Lung microvascular endothelial cell (primary cell): ENCODE measurements at places on chromosomes 2 and 18. TPM values are rescaled to one million over a fixed set of nuclear protein-coding genes. Genes with fewer than 3 reads are reported as not detected.

The SLC23A3 gene
- 0.44 and 2.0 TPM in 2 replicates for total RNA-seq

The MEIS1 gene
- 8.1 and 8.9 TPM in 2 replicates for total RNA-seq

GRCh38 chr2:229475778-229476177 is 204.7 kb upstream of the PID1 start:
- DNase-seq, result no peak

- DNase-seq, result no peak
Measured at GRCh38 chr2:9708683-9709538, 78.1 kb upstream of the YWHAQ start.

DNA sequence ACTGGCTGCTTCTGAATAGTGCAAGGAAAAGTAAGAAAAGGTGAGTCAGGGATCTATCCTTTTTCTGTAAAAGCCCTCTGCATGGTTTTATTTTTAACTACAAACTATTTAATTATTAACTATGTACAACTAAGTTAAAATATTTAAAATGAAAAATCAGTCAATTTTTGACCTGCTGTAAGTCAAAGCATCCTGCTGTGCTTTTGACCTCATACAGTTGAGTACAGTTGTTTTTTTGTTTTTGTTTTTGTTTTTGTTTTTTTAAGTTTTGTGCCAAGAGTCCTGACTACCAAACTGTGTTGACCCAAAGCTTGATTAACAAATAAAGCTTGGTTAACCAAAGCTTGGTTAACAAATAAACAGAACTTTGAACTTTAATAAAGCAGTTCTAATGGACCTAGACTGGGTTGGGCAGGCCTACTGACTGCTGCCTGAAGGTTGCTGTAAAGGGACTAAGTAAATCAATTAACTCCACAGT is at the start of gene ACMSD:
ACMSD (plus strand) TSS at position 474 of the 478 bp plus-strand sequence. CDS start 67 bp downstream, outside the sequence.
- no peak for DNase-seq

- no peak for DNase-seq
Measured at GRCh38 chr2:175195012-175195411, 13.5 kb upstream of the ATP5MC3 start.

DNA sequence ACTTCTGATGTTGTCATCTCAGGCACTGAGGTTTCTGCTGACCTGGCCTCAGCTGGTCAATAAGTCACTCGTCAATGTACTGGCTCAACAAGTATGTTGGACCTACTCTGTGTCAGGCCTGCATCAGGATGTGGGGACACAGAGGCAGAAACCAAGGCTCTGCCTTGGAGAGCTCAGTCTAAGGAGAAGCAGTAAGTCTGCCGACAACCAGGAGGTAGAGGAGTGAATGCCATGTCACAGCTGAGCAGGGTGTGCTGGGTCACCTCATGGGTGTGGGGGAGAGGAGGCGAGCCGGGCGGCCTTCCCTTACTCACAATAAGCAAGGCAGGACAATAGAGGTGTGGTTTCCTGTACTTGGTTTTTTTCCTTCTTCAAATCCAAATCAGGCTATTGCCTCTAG is 75.8 kb downstream of the COLEC12 start:
- DNase-seq, result peak; percentile 25

DNA sequence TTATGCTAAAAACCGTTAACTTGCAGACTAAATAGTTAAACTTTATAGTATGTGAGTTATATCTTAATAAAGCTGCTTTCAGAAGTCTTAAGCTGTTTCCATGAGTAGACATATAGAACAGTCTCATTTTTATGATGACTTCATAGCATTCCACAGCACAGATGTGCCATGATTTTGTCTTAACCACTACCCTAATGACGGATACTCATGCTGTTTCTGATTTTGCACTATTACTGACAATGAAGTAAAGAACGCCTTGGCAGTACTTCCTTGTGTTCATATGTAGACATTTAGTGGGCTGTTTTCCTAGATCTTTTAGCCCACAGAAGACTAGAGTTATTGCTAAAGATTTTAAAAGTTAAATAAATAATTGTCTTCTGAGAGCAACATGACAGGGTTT is 175.6 kb upstream of the RAB6C start:
- DNase-seq, result no peak

GRCh38 chr2:41194230-41194629 is 742.3 kb upstream of the SLC8A1 start:
- peak; percentile 82 for DNase-seq

The POTEJ gene
- total RNA-seq, result 0.22 and 0.60 TPM in 2 replicates

GRCh38 chr18:13688191-13689136 is 37.9 kb downstream of the FAM210A start:
- DNase-seq, result no peak

The LHCGR gene
- not detected in 2 replicates for total RNA-seq

The SP100 gene
- total RNA-seq, result 64.9 and 77.8 TPM in 2 replicates

DNA sequence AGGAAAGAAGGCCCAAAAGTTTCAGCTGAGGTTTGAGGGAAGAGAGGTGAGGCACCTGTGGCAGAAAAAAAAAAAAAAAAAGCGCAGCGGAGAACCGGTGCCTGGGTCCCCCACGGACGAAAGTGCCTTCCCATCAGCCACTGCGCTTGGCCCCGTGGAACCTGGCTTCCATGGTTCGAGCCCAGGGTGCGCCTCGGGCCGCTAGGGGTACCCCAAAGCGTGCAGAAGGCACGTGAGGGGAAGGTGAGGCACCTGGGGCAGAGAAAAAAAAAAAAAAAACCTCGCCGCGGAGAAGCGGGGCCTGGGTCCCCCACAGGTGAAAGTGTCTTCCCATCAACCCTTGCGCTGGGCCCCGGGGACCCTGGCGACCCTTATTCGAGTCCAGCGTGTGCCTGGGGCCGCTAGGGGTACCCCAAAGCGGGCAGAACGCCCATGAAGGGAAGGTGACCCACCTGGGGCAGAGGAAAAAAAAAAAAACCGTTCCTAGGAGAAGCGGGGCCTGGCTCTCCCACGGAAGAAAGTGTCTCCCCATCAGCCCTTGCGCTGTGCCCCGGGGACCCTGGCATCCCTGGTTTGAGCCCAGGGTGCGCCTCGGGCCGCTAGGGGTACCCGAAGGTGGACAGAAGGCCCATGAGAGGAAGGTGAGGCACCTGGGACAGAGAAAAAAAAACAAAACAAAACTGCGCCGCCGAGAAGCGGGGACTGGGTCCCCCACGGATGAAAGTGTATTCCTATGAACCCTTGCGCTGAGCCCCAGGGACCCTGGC is 228.6 kb downstream of the CCDC74A start:
- no peak for DNase-seq

DNA sequence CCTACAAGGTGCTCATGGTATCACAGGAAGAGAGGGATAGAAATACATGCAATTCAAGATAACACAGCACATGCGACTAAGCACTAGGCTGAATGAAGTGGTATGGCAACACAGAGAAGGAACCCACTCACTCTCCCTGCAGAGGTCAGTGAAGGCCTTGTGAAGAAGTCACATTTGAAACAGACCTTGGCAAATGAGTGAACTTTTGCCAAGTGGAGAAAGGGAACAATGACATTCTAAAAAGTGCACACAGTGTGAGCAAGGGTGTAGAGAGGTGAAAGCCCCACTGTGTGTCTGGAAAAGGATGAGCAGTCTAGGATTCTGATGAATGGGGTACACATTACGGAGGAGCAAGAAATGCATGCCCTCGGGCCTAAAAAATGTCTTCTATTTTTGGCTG is 23.3 kb downstream of the KLF7 start:
- DNase-seq, result peak; percentile 42

DNA sequence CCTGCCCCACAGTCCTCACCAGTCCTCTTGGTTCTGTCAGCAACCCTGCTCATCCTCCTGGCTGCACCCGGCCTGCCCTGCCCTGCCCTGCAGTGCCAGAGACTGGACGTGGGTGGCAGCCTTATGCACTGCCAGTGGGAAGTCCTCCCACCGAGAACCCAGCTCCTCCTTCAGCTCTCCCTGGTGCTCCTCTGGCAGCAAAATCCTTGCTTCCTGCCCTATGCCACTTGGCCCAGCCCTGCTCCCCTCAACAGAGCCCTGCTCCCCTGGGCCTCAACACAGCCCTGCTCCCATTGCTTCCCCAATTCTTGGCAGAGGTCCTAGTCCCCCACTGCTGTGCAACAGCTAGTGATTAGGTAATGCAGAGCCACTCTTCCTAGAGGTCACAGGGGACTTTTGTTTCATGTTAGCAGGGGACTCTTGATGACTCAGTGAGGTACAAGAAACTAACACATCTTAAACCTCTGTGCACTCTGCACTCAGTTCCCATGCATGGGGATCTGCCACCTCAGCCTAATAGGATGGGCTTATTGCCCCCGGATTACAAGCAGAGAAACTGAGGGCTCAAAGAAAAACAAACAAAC is 58.0 kb upstream of the EDAR start:
- no peak for DNase-seq

GRCh38 chr18:24428709-24429108 is 2.2 kb downstream of the IMPACT start:
- no peak for DNase-seq

DNA sequence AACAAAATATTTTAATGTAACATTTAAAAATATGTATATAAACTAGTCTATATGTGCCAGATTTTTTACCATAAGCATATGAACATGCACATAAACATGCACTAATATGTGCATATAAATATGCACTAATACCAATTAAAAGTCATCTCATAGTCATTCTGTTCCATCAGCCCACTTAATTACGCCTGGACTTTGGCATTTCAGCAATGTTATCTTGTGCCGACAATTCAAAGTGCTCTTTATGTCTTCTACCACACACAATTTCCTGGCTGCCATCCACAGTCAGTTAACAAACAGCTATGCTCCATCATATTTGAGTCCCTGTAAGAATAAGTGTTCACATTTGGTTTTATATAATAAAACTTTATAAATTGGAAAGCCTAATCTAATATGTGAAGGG is 92.6 kb upstream of the TSPYL6 start:
- peak; percentile 49 for DNase-seq

GRCh38 chr2:41024816-41025215 is 572.9 kb upstream of the SLC8A1 start:
- DNase-seq, result no peak

The FOXD4L1 gene
- total RNA-seq, result under 0.01 TPM in 2 replicates

DNA sequence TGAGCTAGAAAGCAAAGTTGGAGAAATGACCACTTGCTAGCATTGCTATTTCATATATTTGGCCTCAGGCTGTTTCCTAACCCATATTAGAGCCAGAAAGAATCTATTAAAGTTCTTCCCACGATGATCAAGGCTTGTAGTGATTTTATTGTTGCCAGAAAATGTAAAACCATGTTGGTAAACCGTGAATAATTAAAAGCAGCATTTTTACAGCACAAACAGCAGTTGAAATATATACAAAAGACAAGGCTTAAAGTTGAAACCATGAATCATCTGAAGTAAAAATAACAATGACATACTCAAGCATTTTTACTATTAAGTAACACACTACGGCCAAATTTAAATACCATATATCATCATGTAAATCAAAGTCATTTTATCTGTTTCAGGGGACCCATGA is 27.7 kb upstream of the DSC3 start:
- DNase-seq, result no peak

The TRIM43B gene
- not detected in 2 replicates for total RNA-seq

DNA sequence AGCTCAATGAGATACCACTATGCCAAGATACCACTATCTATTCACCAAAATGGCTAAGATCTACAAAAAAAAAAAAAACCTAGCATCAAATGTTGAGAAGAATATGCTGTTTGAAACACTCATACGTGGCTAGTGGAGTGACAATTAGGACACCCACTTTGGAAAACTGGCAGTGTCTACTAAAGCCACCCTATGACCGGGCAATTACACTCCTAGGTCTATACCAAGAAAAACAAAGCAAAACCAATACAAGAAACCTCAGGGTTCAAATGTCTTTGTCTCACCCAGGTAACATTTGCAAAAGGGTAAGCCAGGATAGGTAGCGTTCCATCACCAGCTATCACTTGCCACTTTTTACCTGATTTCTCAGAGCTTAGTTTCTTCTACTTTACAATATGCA is 123.6 kb upstream of the CAB39 start:
- DNase-seq, result no peak

GRCh38 chr2:226800941-226801784 is 1.5 kb upstream of the IRS1 start:
- peak; percentile 57 for DNase-seq

GRCh38 chr2:68564426-68564825 is 79.0 kb upstream of the PROKR1 start:
- no peak for DNase-seq

The SERPINB3 gene
- not detected in 2 replicates for total RNA-seq

DNA sequence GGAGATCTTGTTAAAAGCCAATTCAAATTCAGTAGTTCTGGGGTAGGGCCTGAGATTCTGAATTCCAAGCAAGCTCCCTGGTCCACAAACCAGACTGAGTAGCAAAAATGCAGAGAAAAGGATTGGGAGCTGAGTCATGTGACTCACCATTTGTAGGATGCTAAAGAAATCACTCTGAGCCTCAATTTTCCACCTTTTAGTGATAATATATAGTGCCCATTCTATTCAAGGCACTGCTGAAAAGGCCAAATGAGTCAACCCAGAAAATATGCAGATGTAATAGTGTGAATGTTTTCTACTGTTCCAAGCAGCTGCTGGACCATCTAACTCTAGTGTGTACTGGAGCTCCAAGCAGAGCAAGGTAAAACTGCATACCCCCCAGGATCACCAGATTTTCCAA is 47.2 kb downstream of the SLC14A2 start:
- no peak for DNase-seq

The TEKT4 gene
- total RNA-seq, result not detected in 2 replicates

- no peak for DNase-seq
Measured at GRCh38 chr2:192500550-192501200, 305.9 kb upstream of the TMEFF2 start.

GRCh38 chr2:95266781-95267430 is 7.3 kb upstream of the PROM2 start:
- no peak for DNase-seq

The LRRC30 gene
- total RNA-seq, result not detected in 2 replicates

DNA sequence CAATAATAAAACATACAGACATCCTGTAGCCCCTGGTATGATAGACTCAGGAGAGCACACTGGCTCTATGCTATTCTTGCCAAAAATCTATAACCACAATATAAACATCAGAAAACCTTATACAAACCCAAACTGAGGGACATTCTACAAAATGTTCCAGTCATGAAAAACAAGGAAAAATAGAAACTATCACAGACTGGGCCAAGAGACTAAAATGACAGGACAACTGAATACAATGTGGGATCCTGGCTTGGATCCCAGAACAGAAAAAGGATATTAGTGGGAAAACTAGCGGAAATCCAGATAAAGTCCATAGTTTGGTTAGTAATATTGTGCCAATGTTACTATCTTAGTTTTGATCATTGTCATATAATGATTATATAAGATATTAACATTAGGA is 29.6 kb upstream of the EPAS1 start:
- DNase-seq, result peak; percentile 81

- no peak for DNase-seq
Measured at GRCh38 chr2:178877874-178878273, 70.7 kb upstream of the TTN start.

The GATA6 gene
- total RNA-seq, result 0.40 and 0.44 TPM in 2 replicates

The IL1R2 gene
- total RNA-seq, result 0.20 and 0.22 TPM in 2 replicates

- no peak for DNase-seq
Measured at GRCh38 chr2:40851661-40852060, 399.8 kb upstream of the SLC8A1 start.

DNA sequence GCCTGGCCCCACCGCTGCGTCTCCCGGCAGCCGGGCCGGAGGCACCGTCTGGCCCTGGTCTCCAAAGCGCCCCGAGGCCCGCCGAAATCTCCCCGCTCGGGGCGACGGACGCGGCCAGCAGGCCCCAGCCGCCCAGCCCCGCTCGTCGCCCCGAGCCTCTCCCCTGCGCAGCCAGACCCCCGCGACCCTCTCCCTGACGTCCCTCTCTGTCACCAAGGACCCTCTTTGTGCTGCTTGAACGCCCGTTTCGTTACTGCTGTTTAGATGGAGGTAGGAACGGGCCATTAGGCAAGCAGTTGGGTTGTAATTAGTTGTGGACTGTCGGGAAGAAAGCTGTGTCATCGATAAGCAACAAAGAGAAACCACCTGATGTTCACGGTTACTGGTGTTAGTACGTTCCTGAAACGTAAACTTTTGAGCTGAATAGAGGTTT is 686 bp downstream of the UBXN4 start:
- DNase-seq, result peak; percentile 74

The ANKRD30BL gene
- total RNA-seq, result not detected in 2 replicates
